ENCODE measurements at places on chromosomes 6 and 20.

DNA sequence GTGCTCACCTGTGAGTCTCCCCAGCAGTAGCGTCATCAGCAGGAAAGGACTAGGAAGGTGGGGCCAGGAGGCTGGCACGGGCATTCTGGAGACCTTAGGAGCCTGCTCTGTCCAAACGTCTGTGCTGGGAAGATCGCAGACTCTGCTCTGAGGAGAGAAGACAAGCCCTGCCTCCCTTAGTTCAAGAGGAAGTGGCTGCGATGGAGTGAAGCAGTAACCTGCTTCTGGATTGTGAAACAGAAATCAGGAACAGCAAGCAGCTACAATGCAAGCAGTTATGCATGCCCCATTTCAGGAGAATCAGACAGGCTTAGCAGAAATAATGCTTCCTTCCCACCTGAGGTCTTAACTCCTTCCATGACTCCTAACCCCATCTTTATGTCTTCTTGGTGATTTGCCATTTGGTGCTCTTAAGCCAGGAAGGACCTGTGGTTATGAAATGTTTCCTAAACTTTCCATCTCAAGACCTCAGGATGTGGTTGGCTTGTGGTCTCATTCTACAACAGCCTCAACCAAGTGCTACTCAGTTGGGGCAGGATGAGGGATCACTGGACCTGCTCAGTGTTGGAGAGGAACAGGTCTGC is at the start of gene SIRPB1:
Gene SIRPB1 (minus strand): TSS at position 149 of the 584 bp plus-strand sequence. CDS start 65 bp downstream, at position 84.
- no peak for DNase-seq

DNA sequence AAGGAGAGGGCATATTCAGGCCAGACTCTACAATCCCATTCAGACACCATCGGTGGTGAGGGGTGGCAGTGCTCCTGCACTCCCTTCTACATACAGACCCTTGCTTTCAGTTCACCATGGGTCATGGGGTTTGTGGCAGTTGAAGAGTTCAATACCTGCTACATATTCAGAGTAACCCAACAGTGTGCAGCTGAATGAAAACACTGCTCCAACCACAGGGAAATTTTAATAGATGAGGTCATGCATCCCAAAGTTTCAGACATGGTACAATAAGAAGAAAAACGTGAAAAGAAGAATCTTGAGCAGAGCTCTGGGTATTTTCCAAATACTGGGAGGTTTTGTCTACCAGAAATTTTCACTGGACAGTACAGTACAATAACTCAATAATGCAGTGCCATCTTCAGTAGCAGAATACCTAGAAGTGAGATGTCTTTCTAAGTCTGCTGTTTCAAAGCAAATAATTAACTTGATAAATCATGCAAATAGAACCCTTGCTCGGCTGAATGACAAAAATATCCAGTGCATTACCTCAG is 162.1 kb downstream of the PTPRK start:
- no peak for DNase-seq

- DNase-seq: no peak
Observed at GRCh38 chr20:53379014-53379832, 214.4 kb downstream of the ZNF217 start.

GRCh38 chr20:42173440-42173839 is 555.3 kb upstream of the CHD6 start:
- DNase-seq: no peak

GRCh38 chr20:57532104-57532503 is 7.2 kb upstream of the CTCFL start:
- DNase-seq: no peak

DNA sequence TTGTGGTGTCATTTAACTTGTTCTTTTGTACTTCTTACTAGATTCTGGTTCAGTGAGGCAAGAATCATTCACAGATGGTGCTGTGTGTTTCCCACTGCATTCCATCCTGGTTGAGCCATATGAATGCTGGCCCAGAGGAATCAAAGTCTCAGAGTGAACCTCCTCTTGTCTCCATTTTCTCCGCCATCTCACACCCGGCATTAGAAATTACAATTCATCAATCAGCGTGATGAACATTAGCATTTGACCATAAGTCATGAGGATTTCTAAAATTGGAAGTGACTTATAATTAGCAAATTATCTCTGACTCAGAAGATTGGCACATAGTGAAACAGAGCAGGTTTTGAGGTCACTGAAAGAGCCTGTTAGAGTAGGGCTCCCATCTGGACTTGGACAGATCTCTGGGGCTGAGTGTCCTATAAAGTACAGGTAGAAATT is 25.2 kb downstream of the TNFAIP3 start:
- DNase-seq: no peak

GRCh38 chr20:15138548-15139126 is 801.2 kb upstream of the FLRT3 start:
- DNase-seq: no peak

All from iPS DF 6.9 (cell line).